ENCODE measurements at places on chromosomes 2 and 18.
A peak's percentile ranks its signal among the peaks of the same experiment; 100 is the strongest.

DNA sequence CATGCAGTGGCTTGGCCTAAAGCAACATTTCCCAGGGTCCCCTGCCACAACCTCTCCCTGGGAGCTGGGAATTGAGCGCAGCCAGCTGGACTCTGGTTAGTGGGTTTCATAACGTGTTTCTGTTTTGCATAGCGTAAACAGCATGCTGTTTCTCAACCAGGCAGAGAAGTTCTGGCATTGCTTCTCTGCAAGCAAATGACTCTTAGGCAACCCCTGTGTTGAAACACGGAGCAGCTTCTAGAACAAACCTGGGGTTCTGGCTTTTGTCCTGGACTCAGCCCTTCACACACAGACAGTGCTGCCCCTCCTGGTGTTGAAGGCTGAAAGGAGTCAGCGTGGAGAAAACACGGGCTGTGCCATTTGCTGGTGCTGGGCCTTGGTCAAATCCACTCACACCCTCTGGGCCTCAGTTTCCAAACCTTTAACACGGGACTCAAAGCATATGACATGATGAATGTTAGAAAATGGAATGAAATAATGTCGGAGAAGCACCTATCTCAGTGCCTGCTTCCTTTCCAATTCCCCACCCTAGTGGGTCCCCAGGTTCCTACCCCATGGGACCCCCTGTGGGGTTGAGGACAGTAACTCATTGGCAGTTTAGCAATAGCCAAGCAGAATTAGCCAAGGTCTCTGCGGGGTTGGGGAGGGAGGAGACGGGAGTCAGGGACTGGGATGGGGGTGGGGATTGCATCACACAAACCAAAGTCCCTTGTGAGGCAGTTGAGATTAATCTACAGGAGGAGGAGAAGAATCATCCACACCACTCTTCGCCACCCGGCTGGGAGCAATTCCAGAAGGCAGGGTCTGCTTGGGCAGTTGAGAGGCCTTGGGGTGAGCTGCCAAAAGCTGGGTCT is 30.2 kb upstream of the IL1R2 start:
- peak; percentile 100 for DNase-seq

DNA sequence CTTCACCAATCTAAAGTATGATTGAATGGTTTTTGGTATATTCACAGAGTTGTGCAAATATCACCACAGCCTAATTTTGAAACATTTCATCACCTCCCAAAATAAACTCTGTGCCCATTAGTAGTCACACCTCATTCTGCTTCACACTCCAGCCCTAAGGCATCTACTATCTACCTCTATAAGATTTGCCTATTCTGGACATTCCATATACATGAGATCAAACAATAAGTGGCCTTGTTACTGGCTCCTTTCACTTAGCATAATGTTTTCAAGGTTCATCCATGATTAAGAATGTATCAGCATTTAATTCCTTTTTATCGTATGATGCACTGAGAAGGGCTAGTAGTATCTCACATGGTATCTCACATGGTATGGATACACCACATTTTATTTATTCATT is 204.6 kb upstream of the SMAD7 start:
- no peak for DNase-seq

GRCh38 chr18:48033790-48034650 is 103.6 kb upstream of the SMAD2 start:
- DNase-seq, result no peak

- DNase-seq, result peak; percentile 57
These were observed 20.5 kb upstream of the STAT4 start for GRCh38 chr2:191171286-191171685.

DNA sequence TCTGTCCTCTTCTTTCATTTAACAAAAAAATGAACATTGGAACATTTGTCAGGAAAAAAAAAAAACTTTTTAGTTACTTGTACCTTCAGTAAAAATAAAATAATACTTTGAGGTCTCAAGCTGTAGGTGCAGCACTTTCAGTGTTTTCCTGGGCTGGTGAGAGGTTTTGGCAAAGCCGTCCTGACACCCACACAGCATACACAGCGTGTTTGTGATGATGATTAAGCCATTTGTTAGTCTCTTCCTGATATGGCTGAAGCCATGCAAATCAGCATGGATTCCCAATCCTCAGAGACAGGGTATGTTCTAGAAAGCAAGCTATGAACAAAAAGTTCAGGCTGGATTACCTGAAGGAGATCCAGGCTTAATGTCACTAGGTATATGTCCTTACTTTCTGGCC is 236.8 kb downstream of the ZNF516 start:
- peak; percentile 33 for DNase-seq

GRCh38 chr2:70966681-70967080 is 11.7 kb upstream of the ANKRD53 start:
- no peak for DNase-seq

DNA sequence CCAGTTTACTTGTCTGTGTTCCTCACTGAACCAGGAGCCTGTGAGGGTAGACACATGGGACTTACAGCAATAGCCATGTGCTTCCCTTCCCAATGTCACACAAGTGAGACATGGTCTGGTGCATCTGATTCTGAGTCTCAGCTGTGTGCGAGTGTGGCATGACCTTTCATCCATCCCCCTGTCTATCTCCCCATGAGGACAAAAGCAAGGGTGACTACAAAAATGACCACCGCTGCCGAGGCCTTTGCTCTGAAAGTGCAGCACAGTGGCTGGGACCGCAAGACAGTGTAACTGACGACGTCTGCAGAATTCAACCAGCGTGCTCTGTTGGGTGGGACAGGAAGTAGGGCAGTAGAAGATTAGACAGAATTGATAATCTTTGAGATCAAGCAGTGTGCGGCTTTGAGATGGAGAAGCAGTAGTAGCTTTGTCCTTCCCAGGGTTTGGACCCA is 50.5 kb downstream of the RAB31 start:
- no peak for DNase-seq
